ENCODE measurements at places on chromosomes 2 and 18.

GRCh38 chr2:28582152-28582551 is 86.3 kb downstream of the PLB1 start:
- no peak for DNase-seq

DNA sequence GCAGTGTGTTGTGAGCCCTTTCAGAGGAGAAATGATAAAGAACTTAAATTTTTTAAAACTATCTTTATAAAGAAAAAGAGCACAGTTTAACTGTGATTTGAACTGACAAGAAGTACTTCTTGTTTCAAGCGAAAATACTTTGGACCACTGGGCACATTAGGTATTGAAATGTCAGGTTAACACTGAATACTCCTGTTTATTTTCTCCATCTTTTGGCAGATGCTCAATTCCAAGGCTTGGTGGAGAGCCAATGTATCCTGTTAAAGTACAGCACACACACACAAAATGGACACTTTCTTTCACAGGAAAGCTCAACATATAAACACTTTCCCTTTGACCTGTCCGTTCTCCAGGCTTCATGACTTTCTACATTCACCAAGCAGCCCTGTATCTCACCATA is 32.6 kb upstream of the SP3 start:
- DNase-seq, result no peak

DNA sequence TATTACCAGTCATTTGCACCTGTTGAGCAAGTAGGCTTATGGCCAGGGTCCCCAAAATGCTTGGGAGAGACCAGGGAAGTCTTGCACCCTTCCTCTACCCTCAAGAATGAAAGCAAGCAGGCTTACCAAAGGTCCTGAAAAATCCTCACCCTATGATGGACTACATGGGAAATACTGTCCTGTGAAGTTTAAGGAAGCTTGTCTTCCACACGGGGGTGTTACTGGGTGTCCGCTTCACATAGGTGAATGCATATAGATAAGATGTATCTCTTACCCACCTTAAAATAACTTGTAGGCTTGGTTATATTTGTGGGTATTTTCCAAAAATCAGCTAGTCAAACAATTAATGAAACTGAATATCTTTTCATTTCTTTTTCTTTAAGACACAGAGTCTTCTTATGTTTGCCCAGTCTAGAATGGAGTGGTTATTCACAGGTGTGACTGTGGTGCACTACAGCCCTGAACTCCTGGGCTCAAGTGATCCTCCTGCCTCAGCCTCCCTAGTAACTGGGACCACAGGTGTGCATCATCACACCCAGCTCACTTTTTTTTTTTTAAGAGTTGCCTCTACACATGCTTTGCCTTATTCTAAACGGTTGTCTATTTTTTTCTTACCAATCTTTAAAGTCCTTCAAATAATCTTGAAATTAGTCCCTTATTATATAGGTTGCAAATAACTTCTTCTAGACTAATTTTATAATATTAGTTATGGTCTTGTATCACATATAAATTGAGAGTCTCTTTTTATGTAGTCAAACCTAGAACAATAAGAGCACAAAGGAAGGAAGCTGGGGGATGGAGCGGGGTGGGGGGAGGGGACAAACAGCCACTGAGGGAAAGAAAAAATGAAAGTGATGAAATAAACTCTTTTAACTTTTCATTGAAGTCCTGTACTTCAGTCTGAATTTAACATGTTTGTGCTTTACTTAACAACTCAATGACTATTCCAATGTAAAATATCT is 49.0 kb downstream of the CERKL start:
- DNase-seq, result no peak

DNA sequence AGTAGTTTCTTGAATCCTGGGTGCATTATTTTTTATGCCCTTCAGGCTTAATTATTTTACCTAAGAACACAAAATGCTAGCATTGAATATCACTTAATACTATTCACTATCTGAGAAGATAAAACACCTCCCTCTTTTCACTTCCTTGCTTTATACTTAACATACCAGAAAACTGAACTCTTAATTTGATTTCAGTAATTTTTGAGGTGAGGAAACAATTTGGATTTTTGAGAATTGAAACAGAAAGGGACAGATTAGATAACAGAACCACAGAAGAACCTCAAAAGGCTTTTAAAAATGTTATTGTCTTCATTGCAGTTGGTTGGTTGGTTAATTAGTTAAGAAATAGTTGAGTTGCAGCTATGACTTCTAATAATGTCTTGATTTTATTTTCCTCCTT is 69.5 kb downstream of the GPD2 start:
- DNase-seq, result no peak

GRCh38 chr2:8000870-8001269 is 681.0 kb upstream of the ID2 start:
- DNase-seq, result no peak

DNA sequence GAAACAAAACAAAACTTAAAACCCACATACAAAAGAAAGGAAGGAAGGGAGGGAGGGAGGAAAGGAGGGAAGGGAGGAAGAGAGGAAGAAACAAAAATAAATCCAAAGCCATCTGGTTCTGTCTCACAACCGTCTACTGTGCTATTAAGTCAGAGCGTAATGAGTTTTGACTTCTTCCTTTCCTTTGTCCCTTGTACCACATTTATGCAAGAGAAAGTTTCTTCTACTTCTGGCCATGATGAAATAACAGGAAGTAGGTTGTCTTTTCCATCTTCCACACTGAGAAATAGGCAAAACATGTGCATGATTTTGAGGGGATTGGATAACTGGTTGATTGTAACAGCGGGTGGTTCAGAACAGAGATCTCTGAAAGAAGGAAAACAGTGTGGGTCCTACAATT is 121.4 kb downstream of the CTAGE1 start:
- no peak for DNase-seq

GRCh38 chr18:55510809-55511208 is 77.2 kb downstream of the TCF4 start:
- DNase-seq, result peak; percentile 79

GRCh38 chr18:12904012-12904516 is 20.0 kb upstream of the PTPN2 start:
- DNase-seq, result no peak

GRCh38 chr2:137521653-137522619 is 442.3 kb upstream of the HNMT start:
- no peak for DNase-seq

GRCh38 chr2:135818937-135819610 is 17.9 kb downstream of the LCT start:
- DNase-seq, result peak; percentile 45

GRCh38 chr2:231664727-231665126 is 43.6 kb upstream of the PTMA start:
- no peak for DNase-seq

- DNase-seq, result no peak
Measured at GRCh38 chr2:230893841-230894781, 29.4 kb downstream of the ITM2C start.

DNA sequence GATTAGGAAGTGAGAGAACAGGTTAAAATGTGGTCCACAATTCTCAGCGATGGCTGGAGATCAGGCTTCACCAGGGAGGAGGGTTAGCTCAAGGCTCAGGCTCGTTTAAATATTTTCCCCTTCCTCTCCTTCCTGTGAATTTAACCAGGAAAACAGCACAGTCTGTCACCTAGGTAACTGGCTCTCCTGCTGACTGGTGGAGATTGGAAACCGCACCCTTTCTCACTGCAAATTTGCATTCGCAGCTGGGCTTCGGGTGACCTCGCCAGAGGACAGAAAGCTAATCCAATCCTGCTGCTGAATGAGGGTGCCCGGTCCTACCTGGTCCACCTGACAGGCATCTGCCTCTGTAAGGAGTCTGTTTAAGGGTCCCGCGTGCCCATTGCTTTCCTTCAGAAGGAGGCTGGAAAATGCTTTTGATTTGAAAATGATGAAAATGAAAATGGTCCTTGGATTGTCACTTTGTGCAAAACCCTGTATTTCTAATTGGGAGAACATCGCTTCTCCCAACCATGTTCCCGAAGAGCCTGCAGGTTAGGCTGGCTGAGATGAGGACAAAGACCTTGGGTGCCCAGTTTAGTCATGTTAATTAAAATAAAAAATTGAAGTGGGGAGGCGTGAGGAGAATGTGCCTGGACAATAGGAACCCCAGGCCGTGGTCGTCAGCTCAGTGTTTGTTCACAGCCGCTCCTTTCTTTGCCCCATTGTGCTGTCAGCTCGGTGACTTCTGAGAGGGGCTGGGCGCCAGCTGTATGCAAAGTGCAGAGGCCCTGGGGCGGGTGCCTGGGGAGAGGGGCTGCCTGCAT is 43.4 kb upstream of the MTCL1 start:
- DNase-seq, result peak; percentile 54

GRCh38 chr2:175030380-175031271 is 25.4 kb upstream of the CHN1 start:
- DNase-seq, result peak; percentile 38

GRCh38 chr2:11365096-11365879 is 20.9 kb upstream of the ROCK2 start:
- no peak for DNase-seq

DNA sequence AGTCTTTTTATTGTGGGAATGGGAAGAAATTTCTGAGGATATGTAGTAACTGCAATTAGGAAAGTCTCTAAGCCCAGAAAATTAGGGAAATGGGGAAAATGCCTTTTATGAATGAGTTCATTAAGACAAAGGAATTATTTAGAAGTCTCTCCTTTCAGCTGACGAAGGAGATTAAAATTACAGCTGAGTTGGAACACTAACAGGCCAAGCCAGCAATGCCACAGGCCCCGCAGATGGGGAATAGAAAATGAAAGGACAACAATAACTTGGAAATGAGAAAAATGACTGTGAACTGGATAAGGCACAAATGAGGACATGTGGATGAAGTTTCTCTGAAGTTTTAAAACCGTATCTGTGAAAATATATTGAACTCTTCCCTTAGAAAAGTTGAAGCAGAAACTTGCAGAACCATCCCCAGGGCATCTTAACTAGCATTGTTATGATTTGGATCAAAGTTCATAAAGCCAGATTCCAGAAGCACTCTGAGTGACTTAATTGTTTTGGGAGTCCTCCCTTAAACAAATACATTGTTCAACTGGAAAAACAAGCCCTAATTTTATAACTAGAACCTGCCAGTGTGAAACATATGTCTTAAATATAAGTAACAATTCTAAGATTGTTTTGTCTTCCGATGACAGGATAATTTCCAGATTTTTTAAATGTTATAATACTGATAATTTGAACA is 51.3 kb downstream of the C2orf76 start:
- DNase-seq, result no peak

- peak; percentile 88 for DNase-seq
Measured at GRCh38 chr2:144937910-144938709, 418.2 kb upstream of the ZEB2 start.

DNA sequence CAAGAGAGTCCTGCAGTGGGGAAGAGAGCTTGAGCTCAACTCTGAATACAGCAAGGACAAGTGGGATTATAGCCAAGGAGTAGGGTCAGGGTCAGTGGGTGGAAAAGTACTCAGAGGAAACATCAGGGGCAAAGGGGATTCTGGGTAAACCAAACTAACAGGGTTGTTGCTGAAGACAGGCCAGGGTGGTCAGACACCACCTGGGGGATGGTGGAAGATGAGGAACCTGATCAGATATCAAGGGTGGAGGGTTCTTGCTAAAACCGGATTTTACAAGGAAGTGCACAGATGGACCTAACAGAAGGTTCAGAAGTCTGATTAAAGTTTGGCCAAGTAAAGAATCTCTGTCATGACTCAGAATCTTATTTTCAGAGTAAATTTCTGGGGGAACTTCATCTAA is 16.5 kb downstream of the OSBPL1A start:
- DNase-seq, result no peak

DNA sequence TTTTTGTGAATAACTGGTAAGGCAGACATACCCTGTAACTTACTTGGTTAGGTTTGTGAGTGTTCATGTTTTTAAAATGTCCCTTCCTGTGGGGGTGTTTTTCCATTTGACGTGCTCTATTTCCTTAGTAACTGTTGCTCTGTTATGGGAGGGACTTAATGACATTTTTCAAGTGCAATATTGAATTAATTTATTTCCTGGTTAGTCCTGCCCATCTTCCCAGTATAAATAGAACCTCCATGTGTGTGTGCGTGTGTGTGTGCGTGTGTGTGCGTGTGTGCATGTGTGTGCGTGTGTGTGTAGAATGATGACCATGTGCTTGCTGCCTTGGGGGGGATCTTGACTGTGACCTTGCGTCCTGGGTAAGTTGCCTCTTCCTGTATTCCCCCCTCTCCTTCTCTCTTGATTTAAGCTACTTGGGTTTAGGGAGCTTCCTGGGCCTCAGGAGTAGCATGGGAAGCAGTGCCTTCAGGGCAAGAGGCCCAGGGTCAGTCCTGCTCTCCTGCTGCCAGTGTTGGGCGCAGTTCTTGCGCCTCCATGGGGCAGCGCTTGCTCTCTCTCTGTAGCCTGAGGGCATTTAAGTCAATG is 163.9 kb downstream of the LDLRAD4 start:
- peak; percentile 65 for DNase-seq

DNA sequence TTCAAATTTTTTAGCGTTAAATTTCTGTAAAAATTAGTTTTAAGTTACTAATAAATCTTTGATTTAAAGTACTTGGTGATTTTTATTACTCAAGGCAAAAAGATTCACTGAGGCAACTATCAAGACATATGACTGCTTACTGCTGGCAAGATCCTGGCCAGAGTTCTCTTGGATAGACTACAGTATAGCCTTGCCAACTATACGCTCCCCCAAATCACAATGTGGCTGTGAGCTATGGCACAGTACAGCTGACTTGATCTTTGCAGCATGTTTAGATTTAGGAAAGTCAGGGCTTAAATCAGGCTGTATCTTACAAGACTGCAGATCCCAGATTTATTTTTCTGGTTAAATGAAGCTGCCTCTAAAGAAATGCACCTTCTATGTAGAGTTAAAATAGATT is 26.5 kb downstream of the MSTN start:
- DNase-seq, result no peak

DNA sequence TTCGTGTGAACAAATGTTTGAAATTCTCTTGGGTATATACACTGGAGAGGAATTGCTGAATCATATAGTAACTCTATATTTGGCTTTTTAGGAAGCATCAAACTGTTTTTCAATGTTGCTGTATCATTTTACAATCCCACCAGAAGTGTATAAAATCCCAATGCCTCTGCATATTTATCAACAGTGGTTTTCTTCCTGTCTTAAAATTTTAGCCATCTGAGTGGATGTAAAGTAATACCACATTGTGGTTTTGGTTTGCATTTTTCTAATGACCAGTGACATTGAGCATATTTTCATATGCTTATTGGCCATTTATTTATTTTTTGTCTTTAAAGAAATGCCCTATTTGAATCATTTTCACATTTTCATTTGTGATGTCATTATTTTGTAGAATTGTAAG is 22.8 kb upstream of the LRP1B start:
- DNase-seq, result peak; percentile 24

- DNase-seq, result no peak
Measured at GRCh38 chr2:201786471-201786870, 5.7 kb upstream of the ALS2 start.

- no peak for DNase-seq
Measured at GRCh38 chr2:238151628-238152235, 7.0 kb upstream of the ERFE start.

GRCh38 chr2:86336675-86337243 is 667 bp downstream of the REEP1 start:
- DNase-seq, result no peak

- DNase-seq, result no peak
Measured at GRCh38 chr2:28587526-28588291, 91.8 kb downstream of the PLB1 start.

GRCh38 chr18:29928081-29928480 is 1114.5 kb downstream of the DSC3 start:
- no peak for DNase-seq
